Muscle of leg (tissue), 16 donors: ENCODE measurements at places on chromosomes 7 and 10. TPM values are rescaled to one million over a fixed set of nuclear protein-coding genes. Genes with fewer than 3 reads are reported as not detected.
A peak's percentile ranks its signal among the peaks of the same experiment; 100 is the strongest.

The SLC13A4 gene
- total RNA-seq, result 0.09 TPM

The CAV1 gene
- total RNA-seq, result 174 TPM

The OR9A2 gene
- total RNA-seq, result 0.18 TPM

The KIN gene
- 14.0 TPM for total RNA-seq

The TMEM184A gene
- total RNA-seq, result 0.49 TPM

The TASOR2 gene
- 51.3 TPM for total RNA-seq

The C10orf67 gene
- 0.04 TPM for total RNA-seq

DNA sequence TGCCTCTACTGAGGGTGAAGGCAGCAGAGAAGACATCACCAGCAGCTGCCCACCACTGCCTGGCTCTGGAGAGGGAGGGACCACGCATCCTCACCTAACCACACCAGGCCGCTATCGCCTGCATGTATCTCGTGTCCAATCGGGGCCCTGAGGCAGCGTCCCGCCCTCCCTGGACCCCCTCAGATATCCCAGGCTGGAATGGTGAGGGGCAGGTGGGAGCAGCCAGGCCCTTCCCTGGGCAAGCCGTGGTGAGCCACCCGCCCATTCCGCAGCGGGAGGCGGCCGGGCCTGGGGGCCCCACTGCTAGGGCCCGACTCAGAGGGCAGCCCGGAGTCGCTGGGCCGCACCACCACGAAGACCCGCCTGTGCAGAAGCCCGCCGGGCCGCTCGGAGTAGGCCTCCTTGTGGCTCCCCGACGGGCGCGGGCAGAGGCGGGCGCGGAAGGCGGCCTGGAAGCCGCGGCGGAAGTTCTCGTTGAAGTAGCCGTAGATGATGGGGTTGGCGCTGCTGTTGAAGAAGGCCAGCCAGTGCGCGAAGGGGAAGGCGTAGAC, 21.6 kb upstream of the PPA1 start:
- no peak for DNase-seq

DNA sequence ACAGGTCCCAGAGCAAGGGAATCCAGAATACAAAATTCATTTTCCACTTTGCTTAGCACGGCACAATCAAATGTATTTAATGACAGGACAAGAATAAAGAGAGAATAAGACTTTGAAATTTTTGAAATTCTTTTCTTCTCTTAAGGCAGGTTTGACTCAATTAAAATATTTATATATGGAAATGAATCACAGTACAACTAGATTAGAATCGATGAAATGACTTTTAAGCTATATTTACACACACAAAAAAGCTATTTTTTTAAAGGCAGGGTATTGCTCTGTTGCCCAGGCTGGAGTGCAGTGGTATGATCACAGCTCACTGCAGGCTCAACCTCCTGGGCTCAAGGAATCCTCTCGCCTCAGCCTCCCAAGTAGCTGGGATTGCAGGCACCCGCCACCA, 265.4 kb upstream of the SLC26A5 start:
- no peak for DNase-seq

GRCh38 chr7:156928406-156928747, 21.1 kb upstream of the NOM1 start:
- DNase-seq, result no peak

GRCh38 chr10:34031400-34031799, 696.9 kb upstream of the NRP1 start:
- peak; percentile 88 for DNase-seq

DNA sequence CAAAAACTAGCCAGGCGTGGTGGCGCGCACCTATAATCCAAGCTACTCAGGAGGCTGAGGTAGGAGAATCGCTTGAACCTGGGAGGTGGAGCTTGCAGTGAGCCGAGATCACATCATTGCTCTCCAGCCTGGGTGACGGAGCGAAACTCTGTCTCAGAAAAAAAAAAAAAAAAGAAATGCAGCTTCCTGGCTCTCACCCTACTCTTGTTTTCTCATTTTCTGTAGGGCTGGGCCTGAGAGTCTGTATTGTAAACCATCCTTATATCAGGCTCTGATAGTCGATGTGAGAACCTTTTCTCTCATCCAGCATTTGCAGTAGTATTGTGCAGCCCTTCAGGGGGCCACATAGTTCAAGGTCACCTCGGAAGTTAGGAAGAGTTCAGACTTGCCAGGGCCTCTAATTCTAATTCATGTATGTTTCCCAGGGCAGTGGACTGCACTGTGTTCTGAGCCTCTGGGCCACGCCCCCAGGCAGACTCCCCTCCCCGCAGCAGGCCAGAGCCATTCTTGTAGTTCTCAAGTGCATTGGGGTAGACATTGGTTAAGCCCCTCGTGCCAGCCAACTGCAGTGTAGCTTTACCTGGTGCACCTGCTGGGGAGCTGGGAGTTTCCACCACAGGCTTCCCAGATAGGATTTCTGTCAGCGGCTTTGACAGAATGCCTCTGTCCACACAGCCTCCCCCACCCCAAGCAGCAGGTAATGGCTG, 38.3 kb upstream of the PDCD4 start:
- DNase-seq, result no peak

DNA sequence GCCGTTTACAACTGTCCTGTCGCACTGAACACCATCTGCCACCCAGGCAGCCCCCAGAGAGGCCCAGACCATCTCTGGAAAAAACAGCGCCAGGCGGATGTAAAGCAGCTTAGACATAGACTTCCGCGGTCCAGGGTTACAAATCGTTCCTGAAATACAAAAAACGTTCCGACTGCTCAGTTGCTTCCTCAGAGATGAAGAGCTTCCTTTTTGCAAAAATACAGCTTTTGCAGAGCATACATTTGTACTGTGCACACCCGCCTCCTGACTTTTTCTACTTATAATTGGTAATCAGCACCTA, 11.4 kb downstream of the DAGLB start:
- peak; percentile 74 for DNase-seq

GRCh38 chr10:75261813-75262705, 26.3 kb upstream of the COMTD1 start:
- peak; percentile 76 for DNase-seq

GRCh38 chr10:8379906-8380832, 325.7 kb downstream of the GATA3 start:
- no peak for DNase-seq

GRCh38 chr10:13684252-13684791, 97.6 kb downstream of the PRPF18 start:
- peak; percentile 96 for DNase-seq

DNA sequence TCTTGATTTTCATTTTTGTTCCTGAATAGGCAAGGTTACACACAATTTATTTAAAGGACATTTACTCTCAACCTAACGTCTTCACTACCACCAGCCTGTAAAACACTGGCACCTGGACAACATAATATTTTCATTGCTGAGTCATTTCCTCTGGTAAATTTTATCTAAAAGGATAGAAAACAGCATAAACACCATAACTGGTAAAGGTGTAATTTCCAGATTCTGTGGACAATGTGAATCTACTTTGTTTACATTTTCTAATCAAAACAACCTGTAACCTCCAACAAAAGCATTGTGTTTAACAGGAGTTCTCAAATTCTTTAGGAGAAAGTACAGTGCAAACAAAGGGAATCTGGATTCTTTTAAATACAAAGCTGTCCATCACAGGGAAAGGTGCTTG, 472.0 kb upstream of the AKR1E2 start:
- no peak for DNase-seq

- DNase-seq, result peak; percentile 91
Observed at GRCh38 chr10:73650537-73651331, 5.1 kb downstream of the SYNPO2L start.

DNA sequence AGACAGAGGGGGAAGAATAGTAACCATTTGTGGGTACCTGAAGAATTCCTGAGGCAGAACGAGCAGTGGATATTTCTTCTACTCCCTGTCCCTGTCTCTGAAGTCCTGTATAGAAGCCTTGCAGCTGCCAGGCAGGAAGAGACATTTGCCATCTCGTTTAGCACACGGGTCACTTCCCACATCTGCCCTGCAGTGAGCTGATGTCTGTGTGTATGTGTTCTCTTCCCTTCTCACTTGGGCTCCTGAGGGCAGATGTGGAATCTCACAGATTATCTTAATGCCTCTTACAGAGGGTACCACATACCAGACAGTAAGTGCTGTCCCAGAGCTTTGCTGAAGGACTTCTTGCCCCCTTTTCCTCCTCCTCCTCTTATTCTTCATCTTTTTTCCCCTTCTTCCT, 14.1 kb upstream of the TRPV6 start:
- DNase-seq, result no peak
